ENCODE measurements at places on chromosomes 12 and 14.

GRCh38 chr14:63964113-63964512 lies 111.3 kb downstream of the SYNE2 start:
- DNase-seq: no peak

DNA sequence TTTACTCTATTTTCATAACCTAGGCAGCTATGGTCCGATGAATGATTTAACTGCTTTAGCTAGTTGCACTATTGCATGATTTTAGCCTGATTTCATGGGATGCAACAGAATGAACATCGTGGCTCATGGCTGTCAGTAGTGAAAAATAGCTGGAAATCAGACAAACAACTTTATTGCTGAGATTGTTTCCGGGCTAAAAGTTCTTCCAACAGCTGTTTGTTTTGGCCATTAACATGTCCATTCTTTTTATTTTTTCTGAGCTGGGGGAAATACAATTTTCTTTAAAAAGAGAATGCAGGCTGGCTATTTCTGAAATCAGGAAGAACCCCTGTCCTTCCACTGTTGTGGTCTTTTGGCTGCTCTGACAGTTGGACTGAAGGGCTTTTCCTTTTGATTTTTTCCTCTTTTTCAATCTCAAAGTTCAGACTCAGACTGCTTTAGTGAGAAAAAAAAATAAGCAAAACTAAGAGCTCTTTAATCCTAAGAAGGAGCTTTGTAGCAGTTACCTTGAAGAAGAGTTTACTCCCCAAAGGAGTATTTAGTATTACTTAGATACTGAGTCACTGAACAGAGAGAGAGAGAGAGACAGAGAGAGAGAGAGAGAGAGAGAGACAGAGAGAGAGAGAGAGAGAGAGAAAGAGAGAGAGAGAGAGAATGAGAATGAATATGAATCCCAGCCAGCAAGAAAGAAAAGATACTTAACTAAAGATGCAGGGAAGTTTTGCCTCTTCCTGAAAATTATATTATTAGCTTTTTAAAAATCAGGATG lies at the start of gene NAV3:
Gene NAV3, plus strand, starts transcription at position 312 of the 769 bp plus-strand sequence. CDS start 568 bp downstream, outside the sequence.
- peak; percentile 35 for DNase-seq

GRCh38 chr14:86083616-86084015 lies 553.7 kb downstream of the FLRT2 start:
- DNase-seq: no peak

GRCh38 chr12:59651229-59651920 lies 55.5 kb downstream of the SLC16A7 start:
- DNase-seq: no peak

DNA sequence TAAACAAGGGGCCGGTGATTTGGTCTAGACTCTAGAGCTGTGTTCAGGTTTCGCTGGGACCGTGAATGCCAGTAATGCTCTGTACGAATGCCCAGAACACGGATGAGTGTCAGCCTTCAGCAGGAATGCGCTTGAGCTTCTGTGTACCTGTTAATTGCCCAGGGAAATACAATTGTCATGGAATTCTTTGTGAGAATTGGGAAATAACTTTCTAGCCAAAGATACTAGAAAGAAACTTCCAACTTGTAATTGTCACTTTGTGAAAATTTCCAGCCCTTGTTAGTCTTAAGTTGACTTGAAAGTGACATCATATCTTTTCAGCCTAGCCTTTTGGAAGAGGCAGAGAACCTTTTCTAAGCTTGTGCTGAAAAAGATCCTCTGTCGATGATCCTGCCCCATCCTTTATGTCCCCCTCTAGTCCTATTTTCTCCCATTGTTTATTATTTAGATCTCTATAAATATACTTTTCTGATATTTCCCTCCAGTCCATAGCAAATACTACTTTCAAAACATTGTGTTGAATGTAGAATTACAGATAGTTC lies 2.7 kb downstream of the CHST11 start:
- DNase-seq: no peak

DNA sequence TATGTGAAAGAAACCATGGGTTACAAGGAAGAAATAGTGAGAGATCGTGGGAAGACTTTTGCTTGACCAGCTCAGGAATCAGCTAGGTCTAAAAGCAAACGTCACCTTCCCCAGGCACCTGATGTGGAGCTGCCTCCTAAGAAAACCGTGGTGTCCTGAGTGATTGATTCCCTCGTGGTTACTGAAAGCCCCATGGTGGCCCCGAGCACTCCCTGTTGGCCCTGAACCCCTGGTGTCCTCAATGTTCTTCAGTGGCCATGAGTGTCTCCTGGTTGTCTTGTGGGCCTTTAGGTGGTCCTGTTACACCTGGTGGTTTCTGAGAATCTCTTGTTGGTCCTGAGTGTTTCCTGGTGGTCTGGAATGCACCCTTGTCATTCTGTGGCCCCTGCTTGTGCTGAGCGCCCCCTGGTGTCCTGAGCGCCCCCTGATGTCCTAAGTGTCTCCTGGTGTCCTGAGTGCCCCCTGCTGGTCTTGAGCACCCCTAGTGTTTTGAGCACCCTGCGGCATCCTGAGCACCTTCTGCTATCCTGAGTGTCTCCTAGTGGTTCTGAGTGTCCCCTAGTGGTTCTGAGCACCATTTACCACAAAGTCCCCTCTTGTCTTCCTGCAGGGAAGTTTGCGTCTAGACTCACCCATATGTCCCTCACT lies 518.7 kb downstream of the TMEM121 start:
- DNase-seq: no peak

DNA sequence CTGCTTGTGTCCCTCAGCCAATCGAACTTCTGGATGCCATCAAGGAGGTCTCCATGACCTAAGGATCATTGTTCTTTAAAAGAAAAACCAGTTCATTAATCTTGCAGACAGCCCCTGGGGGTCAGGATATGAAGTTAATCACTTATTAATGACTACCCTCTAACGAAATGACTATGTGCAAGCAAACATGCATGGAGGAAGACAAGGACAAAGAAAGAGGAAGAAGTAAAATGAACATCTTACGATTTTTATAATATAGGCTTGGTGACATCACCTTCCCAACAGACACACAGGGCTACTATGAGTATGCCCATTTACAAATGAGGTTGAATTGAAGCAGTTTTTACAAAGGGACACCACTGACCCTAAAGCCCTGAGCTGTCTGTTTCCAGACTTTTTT lies 111.1 kb upstream of the AMIGO2 start:
- no peak for DNase-seq

- no peak for DNase-seq
Observed at GRCh38 chr14:30420515-30420914, 138.4 kb upstream of the G2E3 start.

DNA sequence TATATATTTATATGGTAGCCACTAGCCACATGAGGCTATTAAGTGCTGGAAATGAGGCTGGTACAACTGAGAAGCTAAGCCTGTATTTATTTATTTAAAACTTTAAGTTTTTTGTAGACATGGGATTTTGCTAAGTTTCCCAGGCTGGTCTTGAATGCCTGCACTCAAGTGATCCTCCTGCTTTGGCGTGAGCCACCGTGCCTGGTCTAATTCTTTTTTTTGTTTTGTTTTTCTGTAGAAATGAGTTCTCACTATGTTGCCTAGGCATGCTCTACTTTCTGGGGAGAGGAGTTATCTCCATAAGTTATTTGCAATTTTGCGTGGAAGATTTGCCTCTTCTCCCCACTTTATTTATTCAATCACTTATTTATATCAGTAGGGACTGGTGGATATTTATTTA lies 4.8 kb upstream of the SNRNP35 start:
- no peak for DNase-seq

- peak; percentile 78 for DNase-seq
Observed at GRCh38 chr14:64707661-64708060, 3.4 kb downstream of the PLEKHG3 start.

Data from fibroblast of skin of scalp (primary cell).